ENCODE measurements at places on chromosomes 1 and 21.
A peak's percentile ranks its signal among the peaks of the same experiment; 100 is the strongest.

DNA sequence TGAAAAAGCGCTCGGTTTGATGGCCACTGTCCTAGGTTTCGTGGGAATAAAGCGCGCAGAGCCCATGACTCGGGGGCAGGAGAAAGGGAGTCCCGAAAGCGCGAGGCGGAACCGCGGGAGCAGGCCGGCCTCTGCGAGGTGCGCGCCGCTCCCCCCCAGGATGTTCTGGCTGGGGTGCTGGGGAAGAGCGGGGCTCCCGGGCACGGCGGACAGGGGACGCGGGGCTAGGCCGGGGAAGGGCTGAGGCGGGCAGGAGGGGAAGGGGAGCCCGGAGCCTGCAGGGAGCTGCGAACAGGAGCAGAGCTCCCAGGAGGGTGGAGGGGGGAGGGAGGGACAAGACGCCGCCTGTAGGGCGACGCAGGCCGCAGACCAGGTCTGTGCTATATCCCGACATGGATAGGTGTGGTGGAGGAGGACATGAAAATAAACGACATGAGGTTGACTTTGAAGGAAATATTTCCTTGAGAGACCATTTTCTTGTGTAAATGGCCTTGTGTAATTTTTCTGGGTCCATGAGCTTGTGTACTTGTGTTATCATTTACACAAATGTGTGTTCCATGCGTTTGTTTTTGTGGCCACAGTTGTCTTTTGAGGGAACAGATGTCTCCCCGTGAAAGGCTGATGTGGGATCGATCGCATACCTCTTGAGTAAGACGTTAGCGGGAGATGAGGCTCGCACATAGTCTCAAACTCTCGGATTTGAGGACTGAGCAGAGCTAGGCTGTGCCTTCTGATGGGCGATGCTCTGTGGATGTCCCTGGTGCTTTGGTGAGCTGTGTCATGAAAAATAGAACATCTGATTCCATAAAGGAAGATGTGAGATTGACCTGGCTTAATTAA, 1.3 kb downstream of the PCNT start:
- peak; percentile 62 for DNase-seq

DNA sequence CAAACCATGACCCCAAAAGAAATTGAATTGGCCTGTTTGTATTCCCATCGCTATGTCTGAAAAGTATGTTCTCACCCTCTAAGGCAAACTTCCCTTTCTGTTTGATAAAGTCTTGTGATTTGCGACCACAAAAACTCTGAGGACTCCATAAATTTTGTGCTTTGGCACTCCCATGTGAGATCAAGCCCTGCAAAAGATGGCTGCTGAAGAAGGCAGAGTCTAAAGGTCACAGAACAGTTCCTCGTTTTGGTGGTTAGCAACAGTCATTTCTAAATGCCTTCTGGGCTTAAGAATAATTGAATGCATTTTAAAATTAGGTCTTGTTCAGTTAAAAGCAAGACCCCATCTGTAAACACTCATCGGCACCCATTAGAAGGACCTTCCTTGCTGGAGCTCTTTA, 441.6 kb downstream of the OMA1 start:
- no peak for DNase-seq

GRCh38 chr1:6591222-6591621, 11.4 kb downstream of the ZBTB48 start:
- no peak for DNase-seq

DNA sequence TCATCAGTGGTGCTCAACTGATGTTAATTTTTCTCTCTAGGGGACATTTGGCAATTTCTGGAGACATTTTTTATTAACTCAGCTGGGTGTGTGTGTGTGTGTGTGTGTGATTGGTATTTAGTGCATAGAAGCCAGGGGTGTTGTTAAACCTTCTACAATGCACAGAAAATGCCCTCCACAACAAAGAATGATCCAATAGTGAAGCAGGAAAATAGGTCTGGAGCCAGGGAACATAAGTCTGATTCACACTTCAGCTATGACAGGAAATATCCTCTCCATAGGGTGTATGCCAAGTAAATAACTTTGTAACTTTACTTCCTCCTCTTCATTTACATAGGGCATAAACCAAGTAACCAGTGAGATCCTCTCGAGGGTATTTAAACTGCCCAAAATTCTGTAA, 25.1 kb upstream of the TMEM61 start:
- no peak for DNase-seq

- peak; percentile 37 for DNase-seq
Measured at GRCh38 chr1:65260851-65261473, 48.4 kb upstream of the DNAJC6 start.

DNA sequence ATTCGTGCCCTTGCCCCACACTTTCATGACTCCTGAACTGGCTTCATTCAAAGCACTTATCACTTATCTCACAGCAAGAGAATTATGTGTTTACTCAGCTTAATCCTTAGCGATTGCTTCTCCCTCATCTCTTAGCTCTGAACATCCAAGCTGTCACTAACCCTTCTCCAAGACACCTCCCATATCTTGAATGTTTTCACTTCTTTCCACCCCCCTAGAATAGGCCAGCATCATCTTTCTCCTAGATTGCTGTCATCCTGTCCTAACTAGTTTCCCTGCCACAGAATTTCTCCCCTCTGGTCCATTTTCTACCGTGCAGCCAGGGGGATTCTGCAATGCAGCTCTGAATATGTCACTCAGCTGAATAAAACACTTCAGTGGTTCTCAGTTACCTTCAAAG, 68.6 kb upstream of the SPATA6 start:
- DNase-seq, result no peak

DNA sequence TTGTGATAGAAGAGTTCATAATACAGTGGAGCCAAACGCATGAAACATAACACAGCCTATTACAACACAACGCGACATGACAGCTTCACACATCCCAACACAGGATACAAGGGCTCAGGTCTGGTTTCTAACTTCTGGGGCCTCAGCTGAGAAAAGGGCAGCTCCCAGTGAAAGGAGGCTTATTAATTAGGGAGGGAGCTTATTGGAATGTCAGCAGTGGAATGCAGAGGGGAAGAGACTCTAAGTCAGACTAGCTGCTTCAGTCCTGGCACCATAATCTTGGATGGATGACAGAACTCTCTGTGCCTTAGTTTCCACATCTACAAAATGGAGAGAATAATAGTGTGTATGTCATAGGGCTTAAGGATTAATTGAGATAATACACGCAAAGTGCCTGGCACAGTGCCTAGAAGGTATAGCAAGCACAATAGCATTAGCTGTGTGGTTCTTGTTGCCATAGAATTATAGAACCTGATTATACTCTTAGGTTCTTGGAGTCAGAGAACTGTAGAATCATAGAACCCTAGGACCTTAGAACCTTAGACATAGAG, 22.7 kb upstream of the SLC2A1 start:
- no peak for DNase-seq

DNA sequence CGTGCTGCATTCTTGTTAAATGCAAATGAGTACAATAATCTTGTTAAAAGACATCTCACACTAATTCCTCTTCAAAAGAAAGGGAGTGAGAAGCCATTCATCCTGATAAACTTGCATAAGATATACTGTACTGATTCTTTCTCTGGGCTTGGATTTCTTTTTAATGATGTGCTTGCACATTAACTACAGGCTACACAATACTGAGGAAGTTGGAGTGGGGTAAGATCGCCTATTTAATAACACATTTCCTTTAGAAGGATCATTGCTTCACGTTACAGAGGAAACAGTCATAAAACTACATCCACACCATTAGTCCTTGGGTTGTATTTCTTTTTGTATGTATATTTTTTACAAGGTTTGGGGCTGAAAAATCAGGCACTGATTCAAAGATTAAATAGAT, 36.6 kb downstream of the NRIP1 start:
- DNase-seq, result no peak

DNA sequence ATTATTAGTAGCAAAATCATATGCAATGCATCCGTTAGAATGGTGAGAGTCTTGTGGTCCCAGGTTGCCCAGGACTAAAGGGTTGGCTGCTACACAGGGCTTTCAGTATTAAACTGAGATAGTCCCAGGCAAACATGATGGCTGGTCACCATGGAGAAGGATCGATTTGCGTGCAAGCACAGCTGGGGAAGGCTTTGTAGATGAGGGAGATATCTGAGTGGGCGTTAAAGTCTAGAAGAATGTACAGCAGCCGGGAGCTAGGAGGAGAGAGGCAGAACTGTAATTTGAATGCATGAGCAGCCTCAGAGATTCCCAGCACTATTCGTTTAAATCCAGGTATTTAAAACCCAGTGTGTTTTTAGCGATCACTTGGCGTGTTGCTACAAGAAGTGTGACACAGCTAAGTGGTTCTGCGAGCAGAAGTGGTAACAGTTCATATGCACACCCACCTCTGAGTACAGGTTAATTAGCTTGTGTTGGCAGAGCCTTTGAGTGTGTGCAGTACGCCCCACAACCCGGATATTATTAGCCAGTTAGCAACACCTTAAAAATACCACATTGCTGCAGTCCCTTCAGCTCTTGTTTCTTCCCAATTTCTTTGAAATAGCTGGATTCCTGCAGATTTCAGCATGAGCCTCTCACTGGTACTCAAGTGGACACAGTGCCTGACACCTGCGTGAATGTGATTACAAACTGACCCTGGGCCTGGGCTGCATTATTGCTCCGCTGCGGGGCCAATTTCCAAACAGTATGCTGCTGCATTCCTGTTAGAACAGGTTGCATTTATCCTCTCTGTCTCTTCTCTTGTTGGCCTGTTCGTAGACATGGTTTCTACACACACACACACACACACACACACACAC, 67.2 kb upstream of the SCAF4 start:
- DNase-seq, result no peak

- DNase-seq, result peak; percentile 60
Measured at GRCh38 chr1:183185941-183186490, at the start of gene LAMC2. LAMC2 (plus strand) TSS chr1:183186264; CDS start chr1:183186353, 89 bp downstream.

DNA sequence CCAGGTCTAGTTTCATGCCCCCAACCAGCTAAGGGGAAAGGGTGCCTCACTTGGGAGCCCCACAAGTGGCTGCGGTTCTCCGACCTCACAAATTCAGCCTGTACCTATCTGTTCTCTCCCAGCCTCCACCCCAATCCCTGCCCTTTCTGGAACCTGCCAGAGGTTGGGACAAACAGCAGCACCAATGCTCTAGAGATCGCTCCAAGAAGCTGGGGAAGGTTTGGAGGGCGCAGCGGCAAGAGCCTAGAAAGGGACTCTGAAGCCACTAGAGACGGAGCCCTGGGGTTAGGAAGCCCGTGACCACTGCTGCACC, 243.4 kb upstream of the VAMP3 start:
- DNase-seq, result no peak

- no peak for DNase-seq
Measured at GRCh38 chr1:171141688-171142415, 43.2 kb upstream of the FMO2 start.

- DNase-seq, result no peak
Measured at GRCh38 chr1:222454186-222454585, 93.7 kb downstream of the HHIPL2 start.

DNA sequence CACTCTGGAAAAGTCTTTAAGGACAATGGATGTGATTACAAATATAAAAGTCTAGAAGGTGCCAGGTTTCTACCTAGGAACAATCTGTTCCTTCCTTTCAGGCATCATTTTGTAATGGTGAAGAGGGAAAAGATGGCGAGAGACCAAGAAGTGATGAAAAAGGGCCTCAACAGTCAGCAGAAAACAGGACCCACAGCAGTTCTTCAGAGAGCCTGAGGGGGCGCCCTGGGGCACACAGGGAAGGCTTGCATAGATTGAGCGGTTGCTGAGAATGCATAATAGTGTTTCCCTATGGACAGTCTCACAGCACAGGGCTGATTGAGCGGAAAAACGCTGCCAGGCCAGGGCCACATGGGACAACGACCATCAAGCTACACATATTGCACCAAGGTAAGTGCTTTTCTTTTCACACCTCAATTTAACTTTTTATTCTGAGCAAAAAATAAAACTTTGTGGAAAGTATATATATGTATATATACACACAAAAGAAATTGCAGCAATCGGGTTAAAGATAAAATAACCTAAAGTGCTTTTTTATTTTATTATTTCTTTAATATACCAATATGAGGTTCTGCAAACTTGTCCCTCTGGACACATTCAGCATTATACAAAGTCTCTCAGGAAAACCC, 3.1 kb upstream of the YRDC start:
- no peak for DNase-seq

GRCh38 chr21:23452384-23453083, 2154.7 kb downstream of the MRPL39 start:
- no peak for DNase-seq

DNA sequence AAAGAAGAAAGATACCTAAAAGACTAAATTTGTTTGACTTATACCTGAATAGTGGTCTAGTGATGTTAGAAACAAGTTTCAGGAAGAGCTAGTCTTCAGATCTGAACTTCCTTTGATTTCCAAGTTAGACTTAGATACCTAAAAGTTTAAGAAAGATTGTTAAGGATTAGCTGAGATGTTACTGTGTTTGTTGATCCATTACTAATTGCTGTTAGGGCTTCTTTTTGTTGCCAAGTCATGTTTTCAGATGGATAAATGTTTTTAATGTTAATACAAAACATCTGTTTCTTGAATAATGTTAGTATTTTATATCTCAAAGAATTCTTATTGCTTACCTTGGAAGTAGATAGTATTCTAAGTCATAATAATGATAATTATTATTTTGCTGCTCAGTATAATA, 11.6 kb downstream of the GNAI3 start:
- no peak for DNase-seq

- peak; percentile 40 for DNase-seq
Measured at GRCh38 chr1:203649999-203650836, 23.6 kb downstream of the ATP2B4 start.

GRCh38 chr1:182389619-182390047, 2.0 kb downstream of the GLUL start:
- DNase-seq, result peak; percentile 16

- no peak for DNase-seq
Measured at GRCh38 chr1:185016880-185017279, 28.5 kb upstream of the RNF2 start.

DNA sequence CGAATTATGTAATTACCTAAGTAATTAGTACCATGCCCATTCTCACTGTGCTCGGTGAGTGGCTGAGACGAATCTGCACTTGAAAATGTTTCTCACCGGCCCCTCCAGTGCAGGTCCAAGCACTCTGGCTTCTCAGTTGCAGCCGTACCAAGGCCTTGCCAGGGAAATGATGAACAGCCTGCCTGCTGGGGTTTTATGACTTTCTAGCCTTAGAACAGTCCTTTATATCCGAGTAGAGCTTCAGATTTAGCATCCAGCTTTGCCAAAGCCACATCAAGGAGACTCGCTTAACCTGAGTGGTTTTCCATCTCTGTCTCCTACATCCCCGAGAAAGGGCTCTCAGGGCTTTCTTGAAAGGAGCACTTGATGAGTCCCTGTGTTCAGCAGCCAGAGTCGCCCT, 83.4 kb downstream of the GREM2 start:
- DNase-seq, result no peak

- DNase-seq, result no peak
Measured at GRCh38 chr1:41365772-41366454, 4.7 kb downstream of the FOXO6 start.

GRCh38 chr1:151510020-151510405, 1.2 kb upstream of the CGN start:
- no peak for DNase-seq

Data from 8988T (cell line).